Neural crest cell (in vitro differentiated cells): ENCODE measurements at places on chromosomes 12 and 14. TPM values are rescaled to one million over a fixed set of nuclear protein-coding genes. Genes with fewer than 3 reads are reported as not detected.

DNA sequence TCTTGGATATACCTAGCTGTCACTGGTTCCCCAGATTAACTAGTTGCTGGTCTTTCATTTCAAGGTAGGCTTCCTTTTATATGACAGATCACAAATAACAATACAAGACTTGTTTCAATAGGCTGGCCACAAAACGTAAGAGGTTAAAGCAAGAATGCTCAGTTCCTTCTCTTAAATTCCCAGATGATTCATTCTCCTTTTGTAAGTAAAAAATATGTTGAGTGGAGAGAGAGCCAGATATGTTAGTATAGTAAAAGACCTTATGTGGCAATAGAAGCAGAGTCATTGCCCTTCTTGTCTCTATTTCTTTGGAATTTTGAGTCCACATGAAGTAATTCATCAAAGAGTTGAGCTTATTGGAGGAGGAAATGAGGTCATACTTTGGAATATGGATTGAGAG is 939.0 kb upstream of the ATXN7L3B start:
- no peak for DNase-seq

LRCOL1 gene
- total RNA-seq, result 0.93 and 1.7 TPM in 2 replicates

DNA sequence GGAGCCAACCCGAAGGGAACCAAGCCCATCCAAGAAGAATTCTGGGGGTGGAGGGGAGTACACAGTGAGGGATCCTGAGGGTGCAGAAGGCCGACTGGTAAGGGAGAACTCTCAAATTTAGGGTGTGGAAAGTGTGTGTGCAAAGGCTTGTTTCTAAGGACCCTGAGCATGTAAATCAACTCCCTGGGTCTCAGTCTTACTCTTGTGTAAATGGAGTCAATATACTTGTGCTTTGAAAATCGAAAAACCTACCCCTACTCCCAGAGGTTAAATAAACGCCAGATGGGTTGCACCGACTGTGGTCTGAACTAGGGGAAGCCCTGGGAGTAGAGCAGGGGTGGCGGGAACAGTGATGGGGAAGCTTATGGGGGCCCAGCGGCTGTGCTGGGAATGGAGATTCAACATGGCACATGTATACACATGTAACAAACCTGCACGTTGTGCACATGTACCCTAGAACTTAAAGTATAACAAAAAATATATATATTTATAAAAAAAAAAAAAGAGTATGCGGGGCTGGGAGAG is 6.0 kb downstream of the B4GALNT1 start:
- DNase-seq, result no peak

DNA sequence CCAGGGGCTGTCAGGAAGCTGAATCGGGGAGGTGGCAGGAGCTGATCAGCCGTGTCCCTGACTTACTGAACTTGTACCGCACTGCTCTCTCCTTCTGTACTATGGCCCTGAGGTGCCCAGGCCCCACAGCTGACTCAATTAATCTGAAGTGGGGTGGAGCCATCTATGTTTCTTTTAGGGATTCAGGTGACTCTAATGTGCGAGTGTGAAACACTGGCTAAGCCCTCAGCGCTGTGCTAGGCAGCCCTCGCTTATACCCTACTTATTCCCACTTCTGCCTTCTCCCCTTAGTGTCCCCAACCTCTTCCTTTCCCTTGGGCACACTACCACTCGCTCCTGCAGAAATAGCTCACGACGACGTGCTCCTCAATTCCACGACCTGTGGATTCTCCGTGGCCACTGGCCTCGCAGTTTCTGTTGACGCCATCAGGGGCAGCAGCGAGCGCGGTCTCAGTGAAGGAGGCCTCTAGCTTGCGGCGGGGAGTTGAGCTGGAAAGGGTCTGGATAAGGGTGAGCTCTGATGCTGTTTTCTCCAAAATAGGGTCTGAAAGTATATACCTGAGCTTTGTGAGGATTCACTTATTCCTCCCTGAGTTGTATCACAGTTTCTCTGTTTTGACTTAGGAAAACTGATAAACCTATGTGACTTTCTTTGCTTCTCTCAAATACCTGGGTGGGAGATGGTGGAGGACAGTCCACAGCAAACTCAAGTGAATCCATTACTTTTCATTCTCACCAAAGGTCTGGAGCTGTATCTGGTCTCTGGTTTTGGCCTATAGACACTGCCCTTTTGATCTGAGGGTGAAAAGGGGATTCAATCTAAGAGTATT is 167.6 kb downstream of the SLC41A2 start:
- peak; percentile 63 for DNase-seq

CRACR2A gene
- total RNA-seq, result 2.2 and 2.7 TPM in 2 replicates

B4GALNT3 gene
- 2.6 and 3.1 TPM in 2 replicates for total RNA-seq

HOXC11 gene
- total RNA-seq, result not detected in 2 replicates

NPAS3 gene
- 18.2 and 21.1 TPM in 2 replicates for total RNA-seq

GRCh38 chr12:112430929-112431328 is 12.2 kb downstream of the PTPN11 start:
- DNase-seq, result no peak

ADAMTS20 gene
- total RNA-seq, result 1.8 and 2.0 TPM in 2 replicates

SLC25A3 gene
- total RNA-seq, result 852 and 856 TPM in 2 replicates

CLEC2A gene
- total RNA-seq, result not detected in 2 replicates

DNA sequence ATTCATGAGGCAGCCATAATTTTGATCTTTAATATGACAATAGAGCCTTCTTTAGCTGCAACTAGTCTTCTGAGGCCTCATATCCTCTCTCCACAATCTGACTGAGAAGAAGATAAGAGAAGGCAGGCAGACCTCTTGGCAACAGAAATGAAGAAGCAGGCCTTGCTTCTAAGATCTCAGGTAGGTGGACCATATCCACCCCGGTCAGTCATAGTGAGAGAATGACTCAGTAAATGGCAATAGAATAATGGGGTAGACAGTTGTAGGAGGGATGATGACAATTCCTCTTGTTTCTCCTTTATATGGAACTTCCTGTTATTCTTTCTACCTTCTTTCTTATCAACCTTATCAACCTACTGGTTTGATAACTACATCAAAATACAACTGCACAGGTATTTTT is 246.7 kb upstream of the G2E3 start:
- no peak for DNase-seq

- no peak for DNase-seq
These were observed 195.5 kb upstream of the TMPO start for GRCh38 chr12:98319716-98320425.

- DNase-seq, result no peak
These were observed 92.9 kb downstream of the ATXN2 start for GRCh38 chr12:111506260-111506659.

DNA sequence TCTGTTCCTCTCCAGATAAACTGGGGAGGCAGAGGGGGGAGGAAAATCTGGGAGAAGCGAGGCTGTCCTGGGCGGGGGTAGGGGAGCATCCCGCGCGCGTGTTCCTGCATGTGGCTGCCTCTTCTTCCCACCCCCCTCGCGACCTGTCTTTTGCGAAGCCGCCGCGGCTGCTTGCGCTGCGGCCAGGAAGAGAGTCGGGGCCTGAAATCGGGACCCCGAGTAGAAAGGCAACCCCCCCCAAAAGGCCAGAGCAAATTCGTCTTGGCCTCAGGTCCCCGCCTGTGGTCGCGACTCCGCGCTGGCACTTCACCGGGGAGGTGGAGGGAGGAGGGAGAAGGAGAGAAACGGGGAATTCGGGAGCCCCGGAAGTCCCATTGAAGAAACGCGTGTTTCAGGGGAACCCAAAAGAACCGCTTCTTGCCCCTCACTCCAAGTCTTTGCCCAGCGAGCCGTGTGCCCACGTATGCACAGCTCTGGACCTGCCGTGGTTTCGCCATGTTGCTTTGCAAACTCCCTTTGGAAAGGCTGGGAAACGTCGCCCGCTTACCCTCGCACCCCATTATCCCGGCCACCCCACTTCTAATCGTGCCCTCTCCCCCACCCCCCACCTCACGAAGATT is 944 bp downstream of the CCND2 start:
- no peak for DNase-seq
